ENCODE measurements at places on chromosomes 5 and 9. TPM values are rescaled to one million over a fixed set of nuclear protein-coding genes. Genes with fewer than 3 reads are reported as not detected.

The INVS gene
- 10.2 TPM for polyA plus RNA-seq

The TAF11L10 gene
- polyA plus RNA-seq, result not detected

The DENND4C gene
- polyA plus RNA-seq, result 34.7 TPM

The ROPN1L gene
- 1.4 TPM for polyA plus RNA-seq

The FGF18 gene
- polyA plus RNA-seq, result not detected

The KCNIP1 gene
- polyA plus RNA-seq, result not detected

The FSD1L gene
- polyA plus RNA-seq, result 0.08 TPM

The DOLK gene
- 10.5 TPM for polyA plus RNA-seq

The SHISAL2B gene
- not detected for polyA plus RNA-seq

The ADGRD2 gene
- not detected for polyA plus RNA-seq

The SPINK5 gene
- polyA plus RNA-seq, result not detected

The ADAMTS16 gene
- not detected for polyA plus RNA-seq

The DDX41 gene
- polyA plus RNA-seq, result 39.2 TPM

The MEIKIN gene
- polyA plus RNA-seq, result not detected

The ZFP37 gene
- 4.9 TPM for polyA plus RNA-seq

The DMRT3 gene
- not detected for polyA plus RNA-seq

The TSLP gene
- polyA plus RNA-seq, result not detected

The IL7R gene
- polyA plus RNA-seq, result 690 TPM

The SPATA31A3 gene
- not detected for polyA plus RNA-seq

The ZNF883 gene
- 1.4 TPM for polyA plus RNA-seq

The PCDHGA10 gene
- 0.04 TPM for polyA plus RNA-seq

The LRRC19 gene
- polyA plus RNA-seq, result not detected

The CNOT8 gene
- polyA plus RNA-seq, result 198 TPM

The CTXN3 gene
- not detected for polyA plus RNA-seq

The FBP2 gene
- polyA plus RNA-seq, result not detected

Measured in naive thymus-derived CD4-positive, alpha-beta T cell (primary cell).